ENCODE measurements at places on chromosomes 16 and 17. TPM values are rescaled to one million over a fixed set of nuclear protein-coding genes. Genes with fewer than 3 reads are reported as not detected.

PRSS33 gene
- not detected for total RNA-seq

CASKIN1 gene
- total RNA-seq, result 0.30 TPM

OR3A3 gene
- total RNA-seq, result not detected

EMC8 gene
- total RNA-seq, result 24.3 TPM

CNTROB gene
- total RNA-seq, result 14.6 TPM

ELMO3 gene
- 0.42 TPM for total RNA-seq

PERCC1 gene
- not detected for total RNA-seq

APOBR gene
- not detected for total RNA-seq

HSD11B2 gene
- 0.59 TPM for total RNA-seq

JPH3 gene
- total RNA-seq, result not detected

ALOX12 gene
- not detected for total RNA-seq

CES3 gene
- 0.89 TPM for total RNA-seq
